ENCODE measurements at places on chromosomes 12 and 14. TPM values are rescaled to one million over a fixed set of nuclear protein-coding genes. Genes with fewer than 3 reads are reported as not detected.

DNA sequence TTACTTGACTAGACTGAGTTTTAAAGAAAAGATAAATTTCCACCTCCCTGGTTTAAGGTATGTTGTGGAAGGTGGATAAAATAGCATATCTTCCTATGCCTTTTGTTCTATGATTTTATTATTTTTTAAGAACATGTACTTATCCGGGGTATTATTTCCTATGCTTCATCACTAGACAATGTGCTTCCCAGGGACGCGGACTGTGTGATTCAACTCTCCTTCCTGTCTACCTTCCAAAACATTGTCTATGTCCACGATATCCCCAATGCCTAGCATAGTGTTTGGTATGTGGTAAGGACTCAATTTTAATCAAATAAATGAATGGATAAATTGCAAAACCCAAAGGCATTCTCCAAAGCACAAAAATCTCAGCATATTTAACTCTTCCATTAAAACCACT, 8.3 kb upstream of the CCND2 start:
- H3K27me3 ChIP-seq, result peaks cover 56% of the 10 kb centered on the region
- no peaks in the 10 kb centered on the region for H3K36me3 ChIP-seq
- H3K27ac ChIP-seq, result no peak overlapping the region
- no peak overlapping the region for H3K4me3 ChIP-seq
- H3K4me1 ChIP-seq, result peaks cover 10% of the 10 kb centered on the region

INSM2 gene
- total RNA-seq, result not detected

EEF1AKMT3 gene
- 6.6 TPM for total RNA-seq

APEX1 gene
- total RNA-seq, result 261 TPM

DNA sequence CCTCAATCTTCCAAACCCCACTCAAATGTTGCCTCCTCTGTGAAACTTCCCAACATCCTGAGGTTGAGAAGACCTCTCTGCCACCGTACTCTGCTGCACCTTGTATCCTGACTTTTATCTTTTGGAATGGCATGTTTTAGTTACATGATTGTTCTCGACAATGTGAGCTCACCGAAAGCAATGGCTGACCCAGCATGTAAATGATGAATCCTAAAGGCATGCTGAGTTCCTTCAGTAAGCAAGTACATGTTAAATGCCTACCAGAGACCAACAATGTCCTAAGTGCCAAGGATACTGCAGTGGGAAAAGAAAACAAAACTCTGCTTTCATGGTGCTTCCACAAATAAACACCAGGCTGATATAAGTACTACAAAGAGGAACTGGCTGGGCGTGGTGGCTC, 13.7 kb downstream of the PPP1R13B start:
- H3K4me3 ChIP-seq, result no peak overlapping the region
- no peak overlapping the region for H3K27ac ChIP-seq
- no peaks in the 10 kb centered on the region for H3K36me3 ChIP-seq
- no peak for DNase-seq
- H3K27me3 ChIP-seq, result no peaks in the 10 kb centered on the region
- peaks cover 7% of the 10 kb centered on the region for H3K4me1 ChIP-seq

DLK1 gene
- total RNA-seq, result 95.5 TPM

- no peak for DNase-seq
- H3K36me3 ChIP-seq, result no peaks in the 10 kb centered on the region
- no peak overlapping the region for H3K4me3 ChIP-seq
These were observed 366.5 kb downstream of the ALG10 start for GRCh38 chr12:34388636-34389377.

SFSWAP gene
- 27.7 TPM for total RNA-seq

A2ML1 gene
- not detected for total RNA-seq

GRCh38 chr14:71361336-71361735, 454.1 kb downstream of the PCNX1 start:
- H3K36me3 ChIP-seq, result no peaks in the 10 kb centered on the region
- DNase-seq, result peak; percentile 40
- no peak overlapping the region for H3K4me3 ChIP-seq
- no peaks in the 10 kb centered on the region for H3K27me3 ChIP-seq
- no peak overlapping the region for H3K27ac ChIP-seq

- DNase-seq, result no peak
- no peaks in the 10 kb centered on the region for H3K36me3 ChIP-seq
- H3K27ac ChIP-seq, result no peak overlapping the region
- H3K4me1 ChIP-seq, result peaks cover 10% of the 10 kb centered on the region
- H3K4me3 ChIP-seq, result no peak overlapping the region
- H3K27me3 ChIP-seq, result peaks cover 29% of the 10 kb centered on the region
These were observed 14.6 kb upstream of the CABP1 start for GRCh38 chr12:120625557-120626419.

- no peak overlapping the region for H3K27ac ChIP-seq
- DNase-seq, result no peak
- H3K36me3 ChIP-seq, result no peaks in the 10 kb centered on the region
- no peak overlapping the region for H3K4me3 ChIP-seq
These were observed 64.9 kb downstream of the LLPH start for GRCh38 chr12:66065641-66066136.

TRPV4 gene
- total RNA-seq, result 0.35 TPM

- H3K27me3 ChIP-seq, result no peaks in the 10 kb centered on the region
- H3K4me3 ChIP-seq, result no peak overlapping the region
- H3K4me1 ChIP-seq, result no peaks in the 10 kb centered on the region
- H3K27ac ChIP-seq, result no peak overlapping the region
These were observed 12.0 kb downstream of the IGF1 start for GRCh38 chr12:102468261-102468915.

TEX52 gene
- total RNA-seq, result not detected

- DNase-seq, result peak; percentile 69
- H3K27me3 ChIP-seq, result no peaks in the 10 kb centered on the region
- H3K36me3 ChIP-seq, result peaks cover 33% of the 10 kb centered on the region
These were observed 13.8 kb downstream of the NGDN start for GRCh38 chr14:23483236-23483854.

- no peaks in the 10 kb centered on the region for H3K27me3 ChIP-seq
- no peak for DNase-seq
These were observed 43.2 kb downstream of the JDP2 start for GRCh38 chr14:75471059-75471458.

- no peak overlapping the region for H3K27ac ChIP-seq
- DNase-seq, result no peak
- peaks cover 75% of the 10 kb centered on the region for H3K4me1 ChIP-seq
- no peaks in the 10 kb centered on the region for H3K27me3 ChIP-seq
- H3K4me3 ChIP-seq, result peak overlapping the region; percentile 86
- no peaks in the 10 kb centered on the region for H3K36me3 ChIP-seq
These were observed 2.3 kb downstream of the ERO1A start for GRCh38 chr14:52693036-52693435.

GRCh38 chr14:96630281-96630680, 128.1 kb downstream of the PAPOLA start:
- H3K27me3 ChIP-seq, result peaks cover 28% of the 10 kb centered on the region
- DNase-seq, result no peak
- no peak overlapping the region for H3K4me3 ChIP-seq
- no peaks in the 10 kb centered on the region for H3K4me1 ChIP-seq
- no peaks in the 10 kb centered on the region for H3K36me3 ChIP-seq

- no peak overlapping the region for H3K27ac ChIP-seq
- no peaks in the 10 kb centered on the region for H3K36me3 ChIP-seq
- no peaks in the 10 kb centered on the region for H3K27me3 ChIP-seq
- DNase-seq, result no peak
- no peak overlapping the region for H3K4me3 ChIP-seq
These were observed 3.1 kb upstream of the OR4N2 start for GRCh38 chr14:19800282-19801117.

MFAP5 gene
- not detected for total RNA-seq

- H3K4me3 ChIP-seq, result no peak overlapping the region
- no peaks in the 10 kb centered on the region for H3K36me3 ChIP-seq
- H3K27me3 ChIP-seq, result no peaks in the 10 kb centered on the region
These were observed 1140.0 kb downstream of the TMEM121 start for GRCh38 chr14:106666341-106666740.

Data from HepG2 (cell line).